Umbilical cord (tissue), 2 donors: ENCODE measurements at places on chromosomes 11 and 22. TPM values are rescaled to one million over a fixed set of nuclear protein-coding genes. Genes with fewer than 3 reads are reported as not detected.
A peak's percentile ranks its signal among the peaks of the same experiment; 100 is the strongest.

GRCh38 chr22:48826546-48826945 lies 1001.1 kb downstream of the BRD1 start:
- no peak for DNase-seq

DNA sequence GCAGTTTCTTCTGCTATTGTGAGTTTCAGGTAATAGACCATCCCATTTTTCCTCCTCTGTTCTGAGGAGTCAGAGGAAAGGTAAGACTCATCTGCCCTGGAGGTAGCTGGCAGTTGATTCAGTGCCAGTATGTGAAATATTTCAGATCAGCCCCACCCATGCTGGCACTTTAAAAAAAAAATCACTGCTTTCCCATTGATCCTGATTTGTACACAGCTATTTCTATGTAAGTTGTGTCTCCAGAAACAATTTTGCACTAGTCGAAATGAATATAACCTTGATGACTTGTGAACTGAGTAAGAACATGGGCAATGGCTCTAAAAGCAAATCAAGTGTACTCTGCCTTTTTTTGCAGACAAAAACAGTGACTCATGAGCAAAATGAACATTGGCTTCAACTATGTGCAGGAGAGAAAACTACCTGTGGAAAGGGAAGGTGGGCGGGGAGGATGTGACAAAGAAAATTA lies 82.0 kb upstream of the OR5AK2 start:
- DNase-seq = no peak

Gene LDHA
- 618 TPM for total RNA-seq

GRCh38 chr11:35986947-35987346 lies 43.1 kb downstream of the LDLRAD3 start:
- DNase-seq = no peak

DNA sequence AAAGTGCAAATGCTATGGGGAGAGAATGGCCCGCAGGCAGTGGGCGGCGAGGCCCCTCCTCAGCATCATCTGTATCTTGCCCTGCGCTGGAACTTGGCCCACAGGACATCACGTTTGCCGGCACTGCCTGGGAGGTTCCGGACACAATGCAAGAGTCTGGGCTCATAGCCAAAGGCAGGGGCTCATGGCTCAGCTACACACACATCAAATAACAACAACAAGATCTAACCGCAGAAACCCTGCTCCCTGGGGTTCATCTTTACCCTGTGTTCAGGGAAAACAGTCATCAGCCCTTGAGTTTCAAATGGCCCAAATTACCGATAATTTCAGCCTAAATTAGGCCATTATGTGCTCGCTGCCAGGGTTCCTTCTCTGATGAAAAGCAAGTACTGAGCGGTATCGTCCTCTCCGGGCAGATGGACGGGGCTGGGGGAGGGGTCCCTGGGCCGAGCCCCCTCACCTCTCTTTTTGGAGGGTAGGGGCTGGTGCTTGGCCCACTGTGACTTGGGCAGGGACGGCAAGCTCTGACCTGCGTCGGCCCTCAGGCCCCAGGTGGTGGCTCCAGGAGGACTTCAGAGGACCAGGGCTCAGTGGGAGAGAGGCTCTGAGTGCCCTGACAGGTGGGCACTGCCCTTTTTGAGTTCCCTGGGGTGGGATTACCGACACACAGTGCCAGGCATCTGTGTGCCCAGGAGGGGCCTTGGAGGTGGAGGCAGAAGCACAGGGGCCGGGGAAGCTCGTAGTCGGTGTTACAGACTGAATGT lies 25.0 kb upstream of the GAL start:
- peak; percentile 62 for DNase-seq

DNA sequence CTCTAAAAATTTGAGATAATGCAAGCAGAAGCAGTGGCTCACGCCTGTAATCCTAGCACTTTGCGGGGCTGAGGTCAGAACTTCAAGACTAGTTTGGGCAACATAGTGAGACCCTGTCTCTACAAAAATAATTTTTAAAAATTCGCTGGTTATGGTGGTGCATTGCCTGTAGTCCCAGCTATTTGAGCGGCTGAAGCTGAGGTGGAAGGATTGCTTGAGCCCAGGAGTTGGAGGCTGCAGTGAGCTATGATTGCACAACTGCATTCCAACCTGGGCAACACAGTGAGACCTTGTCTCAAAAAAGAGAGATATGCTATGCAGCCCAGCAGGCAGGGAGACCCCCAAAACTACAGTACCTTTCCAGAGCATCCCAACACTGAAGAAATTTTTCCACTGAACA lies 2.3 kb downstream of the CTSC start:
- no peak for DNase-seq

- DNase-seq = peak; percentile 78
Measured at GRCh38 chr11:17734986-17735817, 621 bp downstream of the KCNC1 start.

Gene ST14
- total RNA-seq = 5.3 TPM
